ENCODE measurements at places on chromosomes 1 and 21.

DNA sequence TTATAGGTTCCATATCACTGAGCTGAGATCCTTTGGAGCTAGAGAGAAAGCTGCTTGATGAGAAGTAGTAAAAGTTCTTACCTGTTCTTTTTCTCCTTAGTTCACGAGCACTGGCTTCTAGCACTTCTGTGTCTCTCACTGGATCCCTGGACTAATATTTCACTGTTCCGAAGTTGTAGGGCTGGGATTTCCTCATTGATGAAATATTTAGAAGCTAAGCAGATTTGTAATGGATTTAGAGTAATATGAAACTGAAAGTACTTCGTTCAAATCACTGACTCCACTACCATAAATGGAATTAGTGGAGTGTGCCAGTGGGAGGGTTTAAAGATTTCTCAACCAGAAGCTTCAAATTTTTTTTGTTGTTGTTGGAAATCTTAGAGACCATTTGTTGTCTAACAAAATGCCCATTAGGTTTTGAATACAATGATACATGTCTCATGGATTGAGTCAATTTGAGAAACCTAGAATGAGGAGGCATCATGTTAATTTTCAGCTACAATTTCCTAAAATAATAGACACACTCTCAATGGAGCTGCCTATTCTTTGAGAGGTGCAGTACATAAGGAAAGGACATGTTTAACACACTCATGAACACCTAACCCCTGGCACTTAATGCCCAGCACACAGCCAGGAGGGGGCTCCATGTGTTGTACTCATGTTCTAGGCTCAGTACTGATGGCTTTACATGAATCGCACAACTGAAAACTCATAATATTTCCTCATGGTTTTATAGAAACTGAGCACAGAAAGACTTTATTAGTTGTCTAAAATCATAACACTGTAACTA, at the start of gene GBP1:
GBP1 (minus strand) TSS at position 130 of the 790 bp plus-strand sequence. CDS start 1,974 bp downstream, outside the sequence.
- peak; percentile 35 for DNase-seq

DNA sequence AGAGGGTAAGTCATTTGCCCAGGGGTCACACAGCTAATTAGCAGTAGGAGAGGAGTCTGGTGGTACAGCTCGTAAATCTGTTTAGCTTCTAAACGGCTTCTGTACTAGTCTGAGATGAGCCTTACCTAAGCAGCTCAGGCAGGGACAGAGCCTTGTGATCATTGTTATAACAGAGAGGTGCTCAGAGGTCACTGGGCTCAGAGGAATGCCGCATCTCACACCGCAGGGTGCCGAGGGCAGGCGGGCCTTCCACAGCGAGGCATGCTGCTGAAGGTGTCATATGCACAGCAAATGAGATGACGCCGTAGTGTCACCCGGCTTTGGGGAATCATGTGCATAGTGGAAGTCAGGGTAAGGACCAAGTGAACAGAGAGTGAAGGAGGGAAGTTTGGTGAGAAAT, 305.2 kb upstream of the FMN2 start:
- no peak for DNase-seq

- no peak for DNase-seq
Observed at GRCh38 chr1:152972196-152972886, 1.9 kb downstream of the SPRR4 start.

GRCh38 chr1:44594353-44594752, 79.9 kb downstream of the TMEM53 start:
- no peak for DNase-seq

DNA sequence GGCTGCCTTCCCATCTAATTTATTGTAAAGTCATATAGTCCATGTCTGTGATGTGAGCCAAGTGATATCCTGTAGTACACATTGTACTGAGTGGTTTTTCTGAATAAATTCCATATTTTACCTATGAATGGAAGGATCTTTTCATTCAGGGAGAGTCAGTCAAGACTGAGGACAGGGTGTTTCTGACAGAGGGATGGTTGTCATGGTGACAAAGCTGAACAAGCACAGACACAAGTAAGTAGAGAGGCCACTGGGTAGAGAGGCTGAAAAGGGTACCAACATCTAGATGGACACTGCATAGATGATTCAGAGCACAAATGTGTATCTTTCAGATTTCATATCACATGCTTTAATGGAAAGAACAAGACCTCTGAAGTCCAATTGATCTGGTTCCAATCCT, 22.6 kb upstream of the IL20 start:
- DNase-seq: no peak

DNA sequence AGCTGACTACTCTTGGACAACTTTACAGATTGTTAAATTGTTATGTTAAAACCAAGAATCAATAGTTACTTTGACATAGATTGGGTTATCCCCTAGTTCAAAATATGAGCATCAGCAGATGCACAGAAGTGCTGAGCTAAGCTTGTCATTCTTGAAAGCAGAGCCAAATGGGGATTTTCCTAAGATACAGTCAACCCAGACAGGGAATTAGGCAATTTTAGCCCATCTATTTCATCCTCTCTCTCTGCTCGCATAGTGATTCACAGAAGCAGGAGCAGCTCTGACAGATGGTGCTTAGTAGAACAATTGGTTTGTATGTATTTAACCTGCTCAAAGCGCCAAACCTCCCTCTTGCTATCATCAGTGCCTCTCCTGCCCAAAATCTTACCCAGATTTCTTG, 27.9 kb upstream of the PRRC2C start:
- DNase-seq: no peak

DNA sequence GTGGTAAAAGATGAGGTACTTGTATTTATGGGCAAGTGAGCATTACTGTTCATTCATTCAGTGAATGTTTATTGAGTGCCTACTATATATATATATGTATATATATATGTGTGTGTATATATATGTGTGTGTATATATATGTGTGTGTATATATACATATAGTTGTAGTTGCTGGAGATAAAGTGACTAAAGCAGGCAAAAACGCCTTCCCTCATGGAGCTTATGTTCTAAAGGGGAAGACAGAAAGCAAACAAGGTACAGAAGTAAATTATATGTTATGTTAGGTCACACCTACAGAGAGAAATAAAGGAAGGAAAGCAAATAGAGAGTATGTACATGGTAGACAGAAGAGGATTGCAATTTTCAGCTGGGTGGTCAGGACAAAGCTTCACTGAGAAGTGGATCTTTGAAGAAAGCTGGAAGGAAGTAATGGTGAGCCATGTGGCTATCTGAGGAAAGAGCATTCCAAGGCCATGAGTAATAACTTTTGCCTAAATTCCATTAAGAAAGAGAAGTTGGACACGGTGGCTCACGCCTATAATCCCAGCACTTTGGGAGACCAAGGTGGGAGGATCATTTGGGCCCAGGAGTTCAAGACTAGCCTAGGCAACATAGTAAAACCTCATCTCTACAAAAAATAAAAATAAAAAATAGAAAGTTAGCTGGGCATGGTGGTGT, 33.5 kb upstream of the KLF17 start:
- DNase-seq: no peak

DNA sequence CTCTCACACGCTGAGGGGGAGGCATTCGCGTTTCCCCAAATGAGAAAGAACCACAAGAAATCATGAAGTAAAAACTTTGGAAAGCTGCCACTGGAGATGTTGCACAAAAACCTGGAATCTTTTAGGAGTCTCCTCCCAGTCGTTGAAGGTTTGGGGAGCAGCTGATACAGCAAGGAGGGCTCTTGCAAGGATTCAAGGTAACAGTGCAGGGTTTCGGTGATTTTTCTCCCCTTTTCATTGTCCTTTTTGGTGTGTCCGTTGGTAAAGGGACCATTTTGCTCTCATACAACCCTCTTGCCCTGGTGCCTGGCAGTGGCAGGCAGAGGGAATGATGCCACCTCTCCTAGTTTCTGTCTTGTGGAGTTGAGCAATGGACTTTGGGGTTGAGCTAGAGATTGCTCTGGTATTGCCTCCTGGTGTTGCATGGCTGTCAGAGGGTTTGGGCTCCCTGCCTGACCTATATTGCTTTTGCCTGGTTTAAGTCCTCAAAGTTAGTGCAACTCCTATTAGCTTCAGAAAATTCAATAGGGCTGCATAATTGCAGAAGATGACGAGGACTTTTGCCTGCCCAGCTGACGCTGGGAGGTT, 872 bp downstream of the BRINP2 start:
- no peak for DNase-seq

DNA sequence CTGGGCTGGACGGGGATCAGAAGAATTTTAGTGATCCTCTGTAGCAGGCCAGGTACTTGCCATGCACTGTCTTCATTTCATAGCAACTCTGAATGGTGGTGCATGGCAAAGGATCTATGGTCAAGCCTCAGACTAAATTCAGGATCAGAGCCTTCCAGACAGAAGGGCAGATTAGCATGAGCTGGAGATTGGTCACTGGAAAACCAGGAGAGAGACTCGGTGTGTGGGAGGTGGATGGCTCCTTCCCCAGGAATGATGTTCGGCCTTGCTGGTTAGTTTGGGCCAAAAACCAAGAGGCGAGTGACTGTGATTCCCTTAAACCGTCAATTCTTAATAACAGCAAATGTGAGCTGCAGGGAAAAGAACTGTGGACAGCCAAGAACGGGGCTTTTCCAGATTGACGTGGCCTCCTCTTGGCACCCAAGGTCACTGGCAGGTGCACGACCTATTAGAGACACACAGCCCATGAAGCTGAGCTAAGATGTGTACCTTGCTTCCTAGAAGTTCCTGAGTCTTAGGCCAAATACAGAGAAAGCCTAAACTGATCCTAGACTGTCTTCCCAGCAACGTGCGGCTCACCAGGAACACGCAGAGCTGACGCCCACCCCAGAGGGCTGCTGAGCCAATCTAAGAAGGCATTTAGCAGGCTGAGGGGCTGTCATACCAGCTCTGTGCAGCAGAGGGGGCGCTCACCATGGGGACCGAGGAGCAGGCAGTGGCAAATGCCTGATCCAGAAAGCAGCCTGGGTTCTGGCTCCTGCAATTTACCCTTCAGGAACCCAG, 18.5 kb downstream of the ALDH4A1 start:
- DNase-seq: peak; percentile 60

DNA sequence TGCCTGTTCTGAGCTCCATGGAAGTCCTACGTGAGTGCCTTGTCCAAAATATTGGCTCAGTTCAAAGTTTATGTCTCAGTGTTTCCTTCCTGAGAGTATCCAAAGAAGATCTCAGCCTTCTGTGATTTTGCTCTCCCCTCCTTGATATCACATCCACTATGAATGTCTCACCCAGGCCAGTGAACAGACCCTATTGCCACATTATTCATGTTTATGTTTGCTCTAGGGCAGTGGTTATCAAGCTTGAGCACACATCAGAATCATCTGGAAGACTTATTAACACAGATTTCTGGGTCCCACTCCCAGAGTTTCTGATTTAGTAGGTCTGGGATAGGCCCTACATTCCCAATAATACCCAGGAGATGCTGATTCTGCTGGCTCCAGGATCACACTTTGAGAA, 145.0 kb upstream of the FGGY start:
- DNase-seq: no peak

DNA sequence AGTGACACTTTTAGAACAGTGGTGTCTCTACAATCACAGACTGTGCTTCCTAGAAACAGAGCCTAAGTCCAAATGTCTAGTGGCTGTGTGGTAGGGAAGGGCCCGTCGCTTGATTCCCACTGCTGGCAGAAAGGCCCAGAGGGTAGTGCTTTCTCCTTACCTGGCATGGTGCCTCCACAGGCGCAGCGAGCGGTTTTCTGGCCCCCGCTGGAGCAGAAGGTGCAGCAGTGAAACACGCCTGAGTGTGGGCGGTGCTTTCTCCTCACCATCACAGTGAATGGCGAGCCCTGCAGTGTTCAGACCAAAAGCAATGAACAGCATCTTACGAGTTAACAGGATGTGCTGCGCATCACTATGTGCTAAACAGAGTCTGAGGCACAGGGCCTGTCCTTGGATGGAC, 8.3 kb downstream of the TRIM45 start:
- no peak for DNase-seq

DNA sequence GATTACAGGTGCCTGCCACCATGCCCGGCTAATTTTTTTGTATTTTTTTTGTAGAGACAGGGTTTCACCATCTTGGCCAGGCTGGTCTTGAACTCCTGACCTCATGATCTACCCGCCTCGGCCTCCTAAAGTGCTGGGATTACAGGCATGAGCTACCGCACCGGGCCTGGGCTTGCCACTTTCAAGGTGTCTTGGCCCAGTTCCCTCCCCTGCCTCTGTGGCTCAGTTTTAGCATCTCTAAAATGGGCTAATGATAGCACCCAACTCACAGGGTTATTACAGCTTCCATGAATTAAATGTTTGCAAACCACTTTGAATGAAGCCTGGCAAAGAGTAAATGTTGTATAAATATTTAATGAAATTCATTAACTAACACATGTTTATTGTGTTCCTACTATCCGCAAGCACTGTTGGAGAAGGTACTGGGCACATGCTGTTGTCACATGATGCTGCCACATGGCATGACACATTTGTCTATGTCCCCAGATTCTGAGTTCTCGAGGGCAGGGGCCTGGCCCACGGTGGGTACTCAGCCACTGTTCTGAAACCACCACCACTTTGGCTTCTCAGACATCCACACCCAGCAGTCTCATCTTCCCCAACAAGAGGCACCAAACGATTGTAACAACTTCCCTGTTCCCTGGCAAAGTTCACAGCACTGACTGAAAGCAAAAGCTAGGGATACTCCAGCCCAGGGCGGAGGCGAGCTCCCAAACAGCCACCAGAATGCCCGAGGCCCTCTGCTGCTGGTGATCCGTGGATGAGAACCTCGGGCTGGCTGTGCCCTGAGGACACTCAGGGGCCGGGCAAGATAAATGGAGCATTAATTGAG, 9.7 kb downstream of the IFFO2 start:
- DNase-seq: no peak

DNA sequence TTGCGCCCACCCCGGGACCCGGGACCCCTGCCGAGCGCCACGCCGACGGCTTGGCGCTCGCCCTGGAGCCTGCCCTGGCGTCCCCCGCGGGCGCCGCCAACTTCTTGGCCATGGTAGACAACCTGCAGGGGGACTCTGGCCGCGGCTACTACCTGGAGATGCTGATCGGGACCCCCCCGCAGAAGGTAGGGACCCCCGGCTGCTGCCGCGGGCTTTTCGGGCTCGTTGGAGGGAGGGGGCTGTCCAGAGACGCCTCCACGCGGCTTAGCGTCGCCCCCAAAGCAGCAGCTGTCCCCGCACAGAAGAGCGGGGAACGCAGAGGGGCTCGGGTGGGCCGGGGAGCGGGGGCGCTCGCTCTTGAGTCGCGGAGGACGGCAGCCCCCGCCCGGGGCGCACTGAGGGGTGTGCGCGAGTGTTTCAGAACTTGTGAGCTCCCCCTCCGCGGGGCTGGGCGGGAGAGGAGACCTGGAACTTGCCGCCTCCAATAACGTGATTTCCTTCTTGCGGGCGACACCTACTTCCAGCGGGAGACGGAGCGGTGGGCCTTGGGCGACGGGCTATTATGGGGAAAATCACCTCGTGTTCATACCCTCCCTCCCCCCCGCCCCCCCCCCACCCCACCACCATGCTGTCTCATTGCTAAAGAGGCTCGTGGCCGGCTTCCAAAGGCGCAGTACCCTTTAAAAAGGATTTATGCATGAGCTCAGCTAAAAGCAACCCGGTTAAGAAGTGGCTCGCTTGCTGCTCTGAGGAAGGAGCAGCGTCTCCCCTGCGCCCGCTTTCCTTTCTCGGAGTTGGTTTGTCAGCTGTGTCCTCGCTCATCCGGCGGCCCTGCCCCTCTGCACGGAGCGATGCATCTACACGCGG, 664 bp downstream of the BACE2 start:
- DNase-seq: peak; percentile 79

GRCh38 chr1:62589321-62589720, 8.0 kb upstream of the ANGPTL3 start:
- no peak for DNase-seq
